Gastroesophageal sphincter (tissue), 4 donors: ENCODE measurements at places on chromosomes 6 and 20. TPM values are rescaled to one million over a fixed set of nuclear protein-coding genes. Genes with fewer than 3 reads are reported as not detected.

GRCh38 chr6:85115876-85116275 lies 334.0 kb upstream of the NT5E start:
- no peak overlapping the region for H3K4me3 ChIP-seq
- no peaks in the 10 kb centered on the region for H3K4me1 ChIP-seq
- ATAC-seq: no peak

GRCh38 chr6:166512567-166512966 lies 73.9 kb downstream of the RAMACL start:
- H3K36me3 ChIP-seq: peaks cover 35% of the 10 kb centered on the region
- no peaks in the 10 kb centered on the region for H3K4me1 ChIP-seq
- no peak overlapping the region for H3K4me3 ChIP-seq
- no peak overlapping the region for H3K27ac ChIP-seq

Gene TRAPPC3L
- not detected for total RNA-seq

DNA sequence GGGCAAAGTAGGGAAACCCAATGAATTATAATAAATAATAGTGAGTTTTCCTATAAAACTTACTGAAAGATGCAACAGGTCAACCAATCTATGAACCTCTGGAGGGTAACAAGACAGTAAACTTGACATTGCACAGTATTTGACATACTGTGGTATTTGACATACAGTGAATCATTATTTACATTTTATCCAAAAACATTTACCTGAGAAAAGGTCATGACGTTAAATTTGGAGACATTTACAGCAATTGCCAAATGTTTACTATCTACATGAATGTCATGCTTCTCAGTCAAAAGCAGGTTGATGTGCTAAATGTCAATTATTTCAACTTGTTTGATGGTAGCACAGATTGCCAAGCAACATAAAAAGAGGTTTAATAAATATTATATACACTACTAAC lies 35.8 kb upstream of the NOX3 start:
- ATAC-seq: no peak
- no peaks in the 10 kb centered on the region for H3K27me3 ChIP-seq
- H3K36me3 ChIP-seq: no peaks in the 10 kb centered on the region

Gene FAM229B
- total RNA-seq: 17.4 TPM

Gene RNF182
- total RNA-seq: not detected

DNA sequence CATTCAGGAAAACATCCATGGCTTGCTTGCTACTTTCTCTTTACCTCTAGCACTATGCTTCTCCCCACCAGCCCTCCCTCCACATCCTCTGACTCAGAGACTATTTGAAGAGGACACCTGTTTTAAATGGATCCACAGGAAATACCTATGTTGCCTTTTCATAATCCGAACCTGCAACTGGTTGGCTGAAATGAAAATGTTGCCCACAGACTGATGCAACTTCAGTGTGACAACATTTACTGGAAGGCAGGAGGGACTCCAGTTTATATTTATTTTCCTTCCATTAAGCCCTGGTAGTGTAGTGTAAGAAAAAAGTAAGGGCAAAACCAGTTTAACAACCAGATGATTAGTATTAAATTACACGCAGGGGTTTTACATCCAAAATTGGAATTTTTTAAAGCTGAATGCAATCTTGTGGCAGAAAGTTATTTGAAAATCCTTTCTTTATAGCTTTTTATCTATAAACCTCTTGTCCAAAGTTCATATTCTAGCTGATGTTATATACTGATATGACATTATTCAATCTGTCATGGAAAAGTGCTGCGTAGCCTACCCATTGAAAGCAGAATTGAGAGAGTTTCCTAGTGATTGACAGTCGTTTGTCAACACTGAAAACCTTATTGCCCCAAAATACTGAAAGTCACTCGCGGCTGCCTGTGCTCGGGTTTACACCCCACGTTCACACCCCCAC lies 881 bp upstream of the AIG1 start:
- H3K4me3 ChIP-seq: peak overlapping the region; percentile 89
- H3K4me1 ChIP-seq: peaks cover 3% of the 10 kb centered on the region
- ATAC-seq: no peak

DNA sequence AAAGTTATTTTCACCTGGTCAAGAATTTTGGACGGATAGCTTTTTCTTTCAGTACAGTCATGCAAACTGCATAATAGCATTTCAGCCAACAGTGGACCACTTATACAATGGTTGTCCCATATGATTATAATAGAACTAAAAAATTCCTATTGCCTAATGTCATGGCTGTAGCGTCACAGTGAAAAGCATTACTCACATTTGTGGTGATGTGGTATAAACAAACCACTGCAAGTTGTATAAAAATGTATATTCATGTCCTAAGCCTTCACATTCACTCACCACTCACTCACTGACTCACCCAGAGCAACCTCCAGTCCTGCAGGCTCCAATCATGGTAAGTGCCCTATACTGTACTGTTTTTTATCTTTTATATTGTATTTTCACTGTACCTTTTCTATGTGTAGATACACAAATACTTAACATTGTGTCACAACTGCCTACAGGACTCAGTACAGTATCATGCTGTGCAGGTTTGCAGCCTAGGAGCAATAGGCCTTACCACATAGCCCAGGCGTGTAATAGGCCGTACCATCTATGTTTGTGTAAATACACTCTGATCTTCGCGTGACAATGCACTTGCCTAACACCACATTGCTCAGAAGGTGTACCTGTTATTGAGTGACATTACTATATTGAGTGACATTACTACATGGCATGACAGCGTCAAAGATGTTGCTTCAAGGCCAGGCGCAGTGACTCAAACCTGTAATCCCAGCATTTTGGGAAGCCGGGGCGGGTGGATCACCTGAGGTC lies 17.9 kb downstream of the ABHD12 start:
- no peak overlapping the region for H3K27ac ChIP-seq
- H3K27me3 ChIP-seq: no peaks in the 10 kb centered on the region
- peaks cover 17% of the 10 kb centered on the region for H3K4me1 ChIP-seq
- ATAC-seq: no peak

Gene RHAG
- 0.94 TPM for total RNA-seq

Gene CBLN4
- not detected for total RNA-seq

- H3K4me1 ChIP-seq: no peaks in the 10 kb centered on the region
- H3K36me3 ChIP-seq: no peaks in the 10 kb centered on the region
- H3K27ac ChIP-seq: no peak overlapping the region
- H3K4me3 ChIP-seq: no peak overlapping the region
- no peak for ATAC-seq
Measured at GRCh38 chr6:47836046-47836445, 54.2 kb downstream of the OPN5 start.

Gene CPXM1
- total RNA-seq: 1.9 TPM

Gene OR12D3
- total RNA-seq: not detected

Gene TBXT
- not detected for total RNA-seq
